ENCODE measurements at places on chromosomes 7 and 10. TPM values are rescaled to one million over a fixed set of nuclear protein-coding genes. Genes with fewer than 3 reads are reported as not detected.

ANKRD30A gene
- total RNA-seq, result not detected

SPDYE2B gene
- total RNA-seq, result not detected

CEP55 gene
- 49.4 TPM for total RNA-seq

RAMP3 gene
- total RNA-seq, result not detected

FZD1 gene
- total RNA-seq, result 0.68 TPM

CTTNBP2 gene
- not detected for total RNA-seq

ECHDC3 gene
- total RNA-seq, result 0.49 TPM

GFRA1 gene
- total RNA-seq, result not detected

HOGA1 gene
- not detected for total RNA-seq

EVX1 gene
- not detected for total RNA-seq

POLR2J gene
- total RNA-seq, result 46.6 TPM

ZNF32 gene
- total RNA-seq, result 13.9 TPM

AQP1 gene
- 0.34 TPM for total RNA-seq

ZCWPW1 gene
- 2.4 TPM for total RNA-seq

ATOH7 gene
- total RNA-seq, result not detected

IFIT1B gene
- not detected for total RNA-seq

Measured in T-helper 1 cell treated with Interleukin-12 subunit alpha and Interleukin-12 subunit beta and Interleukin-4 antibody, amounts not matched to agents 30 ng/mL and 1 ng/mL, for 36 hours (primary cell).